ENCODE measurements at places on chromosomes 11 and 22. TPM values are rescaled to one million over a fixed set of nuclear protein-coding genes. Genes with fewer than 3 reads are reported as not detected.
A peak's percentile ranks its signal among the peaks of the same experiment; 100 is the strongest.

GRCh38 chr22:20567371-20567847 lies 60.0 kb downstream of the MED15 start:
- no peak for DNase-seq

DNA sequence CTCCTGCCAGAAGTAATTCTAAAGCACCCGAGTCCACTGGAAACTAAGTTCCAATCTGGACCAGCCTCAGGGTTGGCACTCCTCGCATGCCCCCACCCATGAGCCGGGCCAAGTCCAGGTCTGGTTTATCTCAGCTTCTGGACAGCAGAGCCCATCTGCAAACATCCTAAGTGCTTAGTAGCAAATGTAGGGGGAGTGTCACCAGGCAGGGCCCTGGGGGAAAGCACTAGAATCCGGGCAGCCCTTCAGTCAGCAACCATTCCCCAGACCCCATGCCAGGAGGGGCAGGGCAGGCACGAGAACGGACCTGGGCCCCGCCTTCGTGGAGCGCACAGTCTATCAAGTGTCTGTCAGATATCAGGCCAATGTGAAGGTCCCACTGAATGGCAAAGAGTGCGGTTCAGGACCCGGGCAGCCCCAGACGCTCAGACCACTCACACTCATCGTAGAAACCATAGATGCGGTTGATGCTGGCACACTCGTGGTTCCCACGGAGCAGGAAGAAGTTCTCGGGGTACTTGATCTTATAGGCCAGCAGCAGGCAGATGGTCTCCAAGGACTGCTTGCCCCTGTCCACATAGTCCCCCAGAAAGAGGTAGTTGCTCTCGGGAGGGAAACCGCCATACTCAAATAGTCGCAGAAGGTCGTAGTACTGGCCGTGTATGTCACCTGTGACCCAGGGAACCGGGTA lies 1.3 kb downstream of the PPP1CA start:
- DNase-seq: peak; percentile 71

- peak; percentile 78 for DNase-seq
These were observed 517 bp downstream of the HIRA start for GRCh38 chr22:19430890-19431541.

- DNase-seq: no peak
These were observed 21.7 kb downstream of the VWCE start for GRCh38 chr11:61273178-61274078.

- DNase-seq: no peak
These were observed 850.1 kb downstream of the NTM start for GRCh38 chr11:132220474-132220873.

- no peak for DNase-seq
These were observed 23.1 kb downstream of the CCDC34 start for GRCh38 chr11:27339941-27340340.

- no peak for DNase-seq
These were observed 2.5 kb downstream of the CHORDC1 start for GRCh38 chr11:90220391-90220790.

Gene UPB1
- 0.08 TPM for total RNA-seq

Gene SHISAL1
- total RNA-seq: 0.27 TPM

Gene KBTBD4
- 11.7 TPM for total RNA-seq

Gene C11orf52
- total RNA-seq: 8.5 TPM

Measured in left colon (tissue), 2 donors.